ENCODE measurements at places on chromosomes 2 and 18. TPM values are rescaled to one million over a fixed set of nuclear protein-coding genes. Genes with fewer than 3 reads are reported as not detected.

C1GALT1C1L gene
- total RNA-seq, result 0.24 TPM

TWIST2 gene
- 1.2 TPM for total RNA-seq

KCNK3 gene
- 0.05 TPM for total RNA-seq

LRP2 gene
- 0.05 TPM for total RNA-seq

B3GNT7 gene
- total RNA-seq, result 2.2 TPM

RIT2 gene
- not detected for total RNA-seq

SRD5A2 gene
- 0.28 TPM for total RNA-seq

ATP6V1B1 gene
- total RNA-seq, result 0.19 TPM
